ENCODE measurements at places on chromosomes 1 and 21. TPM values are rescaled to one million over a fixed set of nuclear protein-coding genes. Genes with fewer than 3 reads are reported as not detected.

Gene TMEM81
- 1.2 TPM for total RNA-seq

Gene S100A10
- 239 TPM for total RNA-seq

Gene SPRR2A
- total RNA-seq, result not detected

Gene FAM89A
- 44.2 TPM for total RNA-seq

Gene RBP7
- total RNA-seq, result 0.34 TPM

Gene RCC2
- 122 TPM for total RNA-seq

Gene ETNK2
- total RNA-seq, result 10.7 TPM

Gene SPRR4
- not detected for total RNA-seq

Gene GBP5
- total RNA-seq, result 0.09 TPM

Gene KIF21B
- total RNA-seq, result 2.2 TPM

Gene TTLL10
- not detected for total RNA-seq

Gene AADACL4
- not detected for total RNA-seq

Gene EFNA4
- 15.7 TPM for total RNA-seq

Gene EFNA3
- 2.2 TPM for total RNA-seq

Gene PFKFB2
- 1.1 TPM for total RNA-seq

Gene SPRR2E
- not detected for total RNA-seq

Gene CD5L
- not detected for total RNA-seq

Gene GBP3
- total RNA-seq, result 33.6 TPM

Gene RNU1-2
- under 0.01 TPM for total RNA-seq

Gene IL19
- total RNA-seq, result not detected

Gene SPRR1B
- not detected for total RNA-seq

Gene LCE1D
- not detected for total RNA-seq

Data from dermis blood vessel endothelial cell (primary cell).